ENCODE measurements at places on chromosomes 7 and 10.

DNA sequence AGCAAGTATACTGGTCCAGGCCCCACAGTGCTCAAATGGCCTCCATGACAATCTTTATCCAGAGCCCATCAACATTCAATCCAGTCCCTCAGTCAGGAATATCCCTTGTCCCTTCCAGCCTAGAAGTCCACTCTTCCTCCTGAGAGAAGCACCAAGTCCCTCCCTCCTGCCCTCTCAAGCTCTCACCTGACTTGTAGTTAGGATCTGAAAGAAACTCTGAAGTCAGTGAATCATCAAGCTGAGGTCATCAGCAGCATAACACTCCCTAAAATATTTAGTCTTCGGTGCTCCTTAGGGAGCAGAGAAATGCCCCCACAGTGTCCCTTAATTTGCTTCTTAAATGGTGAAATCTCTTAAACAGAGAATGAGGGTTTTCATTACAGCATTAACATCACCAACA is 31.0 kb downstream of the GRM8 start:
- no peak for DNase-seq

GRCh38 chr10:36351159-36351558 is 709.1 kb upstream of the FZD8 start:
- DNase-seq, result no peak

- no peak for DNase-seq
Measured at GRCh38 chr7:88254721-88255424, 35.0 kb upstream of the SRI start.

GRCh38 chr7:99314504-99314903 is 11.2 kb upstream of the ARPC1A start:
- no peak for DNase-seq

DNA sequence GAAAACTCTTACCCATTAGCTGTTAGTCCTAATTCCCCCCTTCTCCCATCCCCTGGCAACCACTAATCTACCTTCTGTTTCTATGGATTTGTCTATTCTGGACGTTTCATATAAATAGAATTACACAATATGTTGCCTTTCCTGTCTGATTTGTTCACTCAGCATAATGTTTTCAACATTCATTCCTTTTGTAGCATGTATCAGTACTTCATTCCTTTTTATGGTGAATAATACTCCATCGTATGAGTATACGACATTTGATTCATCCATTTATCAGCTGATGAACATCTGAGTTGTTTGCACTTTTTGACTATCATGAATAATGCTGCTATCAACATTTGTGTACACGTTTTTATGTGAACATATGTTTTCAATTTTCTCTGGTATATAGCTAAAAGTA is 4.4 kb upstream of the FRAT1 start:
- DNase-seq, result no peak

- no peak for DNase-seq
Measured at GRCh38 chr10:131011936-131012640, 299.4 kb downstream of the TCERG1L start.

DNA sequence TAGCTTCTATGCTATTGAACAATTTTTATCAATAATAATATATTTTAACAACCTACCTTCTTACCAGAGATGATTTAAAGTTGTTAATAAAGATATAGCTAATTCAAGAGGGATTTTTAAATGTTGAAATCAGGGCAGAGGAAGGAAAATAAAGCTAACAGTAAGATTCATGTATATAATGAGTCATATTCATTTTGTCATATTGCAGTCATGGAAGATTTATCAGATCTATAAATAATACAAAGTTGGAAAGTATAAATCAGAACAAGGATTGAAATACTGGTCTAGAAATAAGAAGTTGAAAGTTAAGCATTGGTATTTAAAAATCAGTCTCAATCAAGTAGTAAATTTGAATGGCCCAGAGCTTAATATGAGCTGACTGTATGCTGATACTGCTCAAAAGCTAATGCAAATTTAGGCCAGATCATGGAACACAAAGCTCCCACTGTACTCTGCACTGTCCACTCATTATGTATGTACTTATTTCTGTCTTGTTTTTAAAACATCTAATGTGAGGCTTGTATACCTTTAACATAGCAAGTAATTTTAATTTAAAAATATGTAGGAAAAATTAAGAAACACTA is 196.9 kb downstream of the ZEB1 start:
- DNase-seq, result no peak

DNA sequence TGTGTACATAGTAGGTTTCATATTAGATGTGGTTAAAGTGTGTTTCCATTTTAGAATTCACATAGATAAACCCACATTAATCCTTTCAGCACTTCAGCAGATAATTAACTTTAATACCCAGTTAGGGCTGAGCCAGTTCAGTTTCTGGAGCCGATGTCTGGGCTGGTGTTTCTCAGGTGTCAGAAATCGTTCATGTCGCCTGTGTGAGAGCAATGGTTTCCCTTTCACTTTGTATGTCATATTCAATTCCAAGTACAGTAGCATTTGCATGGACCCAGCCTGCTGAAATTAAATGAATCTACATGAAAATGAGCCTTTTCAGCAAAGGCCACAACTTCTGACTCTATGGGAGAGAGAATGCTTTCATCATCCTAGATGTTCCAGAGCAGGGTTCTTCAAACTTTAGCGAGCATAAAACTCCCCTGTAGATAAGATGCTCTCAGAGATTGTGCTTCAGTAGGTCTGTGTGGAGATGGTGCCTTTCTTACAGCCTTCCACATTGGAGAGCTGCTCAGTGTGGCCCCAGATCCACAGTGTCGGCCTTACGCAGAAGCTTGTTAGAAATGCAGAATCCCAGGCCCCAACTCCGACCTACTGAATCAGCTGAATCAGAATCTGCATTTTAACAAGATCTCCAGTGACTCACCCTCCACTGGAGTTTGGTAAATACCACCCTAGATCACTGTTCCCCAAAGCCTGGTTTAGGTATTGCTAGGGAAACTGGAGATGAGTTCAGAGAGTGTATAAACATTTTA is 19.6 kb downstream of the WIPF3 start:
- DNase-seq, result no peak

DNA sequence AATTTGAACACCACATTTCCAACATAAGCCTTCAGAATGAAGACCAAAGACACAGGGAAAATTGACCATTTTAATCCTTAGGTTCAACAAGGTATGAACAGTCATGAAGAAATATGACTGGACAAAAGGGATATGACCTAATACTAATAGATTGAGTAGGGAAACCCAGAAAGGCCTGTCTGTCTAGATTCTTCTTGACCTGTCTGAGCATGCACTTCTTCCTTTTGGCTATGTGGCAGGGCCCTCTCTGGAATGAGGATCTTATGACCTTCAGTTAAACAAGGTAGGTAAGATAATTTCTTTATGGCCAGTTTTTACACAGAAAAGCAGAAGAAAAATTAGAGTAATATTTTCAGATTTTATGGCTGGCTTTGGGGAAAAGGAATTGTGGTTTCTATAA is 3.0 kb upstream of the PHYHIPL start:
- DNase-seq, result no peak

All from activated CD8-positive, alpha-beta memory T cell treated with anti-CD3 and anti-CD28 coated beads for 4 hours (primary cell).